Activated CD4-positive, alpha-beta T cell treated with anti-CD3 and anti-CD28 coated beads, Interleukin-2, amount 50 U/mL, for 24 hours (primary cell): ENCODE measurements at places on chromosomes 12 and 14.

DNA sequence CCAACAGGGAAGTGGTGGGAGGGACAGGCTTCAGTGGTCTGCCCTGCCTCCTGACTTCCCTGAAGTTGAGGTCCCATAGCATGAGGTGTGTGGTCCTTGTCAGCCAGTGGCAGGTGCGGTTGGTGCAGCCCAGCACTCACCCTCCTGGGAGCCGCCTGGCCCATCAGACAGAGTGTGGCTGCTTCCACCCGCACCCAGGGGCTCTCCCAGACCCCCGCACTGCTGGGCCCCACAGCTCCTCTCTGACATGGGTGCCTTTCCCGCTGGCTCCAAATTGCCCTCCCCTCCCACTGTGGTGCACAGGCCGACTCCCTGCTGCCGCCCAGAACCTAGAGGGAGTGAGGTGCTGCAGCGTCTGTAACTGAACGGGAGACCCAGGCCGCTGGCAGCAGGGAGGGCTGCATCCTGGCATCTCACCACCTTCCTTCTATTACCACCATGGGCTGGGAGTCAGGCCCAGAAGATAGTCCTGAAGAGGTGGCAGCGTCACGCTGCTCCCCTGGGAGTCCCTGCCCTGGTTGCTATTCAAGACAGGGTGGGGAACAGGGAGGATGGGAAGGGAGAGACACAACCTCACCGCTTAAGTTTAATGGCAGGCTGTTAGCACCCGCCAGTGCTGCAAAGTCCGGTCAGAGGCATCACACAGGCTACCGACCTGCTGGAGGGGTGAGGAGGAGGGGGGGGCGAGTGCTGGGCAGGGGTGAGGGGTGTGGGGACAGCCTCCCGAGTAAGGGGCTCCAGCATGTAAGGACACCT lies 180.6 kb upstream of the PRMT8 start:
- DNase-seq, result no peak

- DNase-seq, result no peak
Observed at GRCh38 chr12:113273053-113273725, 51.9 kb downstream of the TPCN1 start.

DNA sequence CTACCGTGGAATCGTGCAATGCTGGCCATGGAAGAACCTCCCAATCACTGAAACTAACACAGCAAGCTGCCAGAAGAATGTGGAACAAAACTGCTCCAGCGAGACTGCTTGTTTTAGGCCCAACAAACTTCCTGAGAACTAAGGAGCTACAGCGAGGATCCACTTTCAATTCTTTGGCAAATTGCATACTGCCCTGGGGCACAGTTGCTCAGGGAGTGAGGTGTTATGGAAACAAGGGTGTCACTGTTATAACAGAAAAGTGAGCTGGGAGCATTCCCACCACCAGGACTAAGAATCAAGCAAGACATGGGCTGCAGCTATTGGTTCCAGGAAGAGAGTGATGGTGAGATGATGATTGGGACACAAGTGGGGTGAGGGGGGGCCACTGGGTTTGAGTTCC lies 1606.1 kb upstream of the FLRT2 start:
- no peak for DNase-seq

DNA sequence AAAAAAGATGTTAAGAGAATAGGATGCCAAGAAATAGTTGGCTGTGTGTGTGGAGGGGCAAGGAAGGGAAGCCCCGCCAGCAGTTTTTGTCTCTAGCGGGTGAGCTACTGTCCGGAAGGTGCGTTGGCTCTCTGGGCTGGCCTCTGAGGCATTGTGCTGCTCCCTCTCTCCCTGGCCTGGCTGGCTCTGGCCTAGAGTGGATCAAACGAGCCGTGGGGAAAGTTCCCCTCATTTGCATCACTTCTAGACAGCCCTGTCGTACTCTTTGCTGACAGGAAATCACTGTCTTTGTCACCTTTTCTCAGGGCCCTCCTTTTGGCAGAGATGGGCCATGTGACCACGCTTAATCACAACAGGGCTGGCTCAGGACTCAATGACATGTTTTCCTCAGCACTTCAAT lies 236.1 kb upstream of the NPAS3 start:
- peak; percentile 13 for DNase-seq

- DNase-seq, result no peak
Observed at GRCh38 chr14:99125113-99125512, 146.9 kb downstream of the BCL11B start.

DNA sequence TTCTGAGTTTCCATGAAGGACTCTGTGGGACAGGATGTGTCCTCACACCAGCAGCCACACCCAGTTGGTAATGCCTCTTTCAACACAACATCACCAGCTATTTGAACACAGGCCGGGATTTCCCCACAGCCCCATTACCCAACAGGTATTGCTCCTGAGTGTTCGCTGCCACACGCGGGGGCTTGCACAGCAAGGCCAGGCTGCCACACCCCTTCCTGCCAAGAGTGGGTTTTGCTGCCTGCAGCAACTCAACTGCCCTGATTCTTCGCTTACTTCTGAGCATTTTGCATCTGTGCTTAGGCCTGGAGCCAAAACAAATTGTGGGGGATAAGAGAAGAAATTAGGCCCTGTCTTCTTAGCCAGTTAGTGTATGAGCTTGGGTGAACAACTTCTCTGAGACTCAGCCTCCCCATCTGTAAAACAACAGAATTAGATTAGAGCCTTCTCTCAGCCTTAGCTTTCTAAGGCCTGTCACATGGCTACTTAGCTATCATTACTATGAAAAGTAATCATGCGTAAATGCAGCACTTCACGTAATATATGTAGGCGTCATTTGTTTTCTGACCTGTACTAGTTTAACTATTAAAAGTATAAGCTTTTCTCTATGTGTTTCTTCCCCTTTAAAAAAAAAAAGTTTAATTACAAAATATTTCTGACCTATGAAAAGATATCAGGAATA lies 20.0 kb downstream of the CKAP4 start:
- no peak for DNase-seq

GRCh38 chr14:104137297-104138097 lies 890 bp upstream of the KIF26A start:
- DNase-seq, result peak; percentile 48

GRCh38 chr14:49483268-49483667 lies 102.9 kb downstream of the RPS29 start:
- DNase-seq, result no peak

- no peak for DNase-seq
Observed at GRCh38 chr12:121112496-121112895, 20.2 kb upstream of the P2RX7 start.

- no peak for DNase-seq
Observed at GRCh38 chr14:75523771-75524171, 1.5 kb downstream of the BATF start.

DNA sequence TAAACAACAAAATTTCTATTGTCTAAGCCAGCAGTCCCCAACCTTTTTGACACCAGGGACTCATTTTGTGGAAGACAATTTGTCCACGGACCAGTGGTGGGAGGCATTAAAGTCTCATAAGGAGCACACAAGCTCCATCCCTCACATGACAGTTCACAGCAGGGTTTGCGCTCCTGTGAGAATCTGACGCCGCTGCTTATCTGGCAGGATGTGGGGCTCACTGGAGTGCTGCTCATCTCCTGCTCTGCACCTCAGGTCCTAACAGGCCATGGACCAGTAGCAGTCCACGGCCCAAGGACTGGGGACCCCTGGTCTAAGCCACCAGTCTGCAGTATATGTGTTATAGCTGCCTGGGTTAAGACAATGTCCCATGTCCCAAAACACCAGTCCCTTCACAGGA lies 27.2 kb downstream of the VCPKMT start:
- DNase-seq, result no peak
